HuH-7.5 (cell line): ENCODE measurements at places on chromosomes 7 and 10.
A peak's percentile ranks its signal among the peaks of the same experiment; 100 is the strongest.

DNA sequence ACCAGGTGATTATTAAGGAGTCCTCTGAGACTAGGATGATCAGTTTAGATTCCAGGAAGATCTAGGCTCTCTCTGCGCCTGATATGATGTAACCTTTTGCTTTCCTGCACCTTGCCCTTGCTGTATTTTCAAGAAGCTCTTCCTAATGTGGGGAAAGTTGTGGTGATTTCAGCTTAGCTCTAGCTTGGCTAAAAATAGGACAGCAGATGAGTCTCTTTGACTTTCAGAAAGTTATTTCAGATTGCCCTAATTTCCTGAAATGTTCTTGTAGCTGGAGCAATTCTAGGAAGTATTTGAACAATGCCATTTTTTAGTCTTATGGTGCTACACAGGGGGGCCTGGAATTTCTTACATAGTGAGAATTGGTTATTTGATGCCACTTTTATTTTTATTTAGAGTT lies 3.8 kb downstream of the LCOR start:
- DNase-seq, result no peak

GRCh38 chr10:124568848-124569622 lies 107.4 kb downstream of the LHPP start:
- no peak for DNase-seq

GRCh38 chr7:115068220-115068619 lies 146.3 kb downstream of the MDFIC start:
- DNase-seq, result no peak

- DNase-seq, result no peak
Measured at GRCh38 chr10:3236644-3237404, 64.2 kb upstream of the PITRM1 start.

- peak; percentile 63 for DNase-seq
Measured at GRCh38 chr10:112969542-112969941, 19.5 kb downstream of the TCF7L2 start.

- no peak for DNase-seq
Measured at GRCh38 chr7:122182081-122182480, 38.0 kb upstream of the AASS start.

DNA sequence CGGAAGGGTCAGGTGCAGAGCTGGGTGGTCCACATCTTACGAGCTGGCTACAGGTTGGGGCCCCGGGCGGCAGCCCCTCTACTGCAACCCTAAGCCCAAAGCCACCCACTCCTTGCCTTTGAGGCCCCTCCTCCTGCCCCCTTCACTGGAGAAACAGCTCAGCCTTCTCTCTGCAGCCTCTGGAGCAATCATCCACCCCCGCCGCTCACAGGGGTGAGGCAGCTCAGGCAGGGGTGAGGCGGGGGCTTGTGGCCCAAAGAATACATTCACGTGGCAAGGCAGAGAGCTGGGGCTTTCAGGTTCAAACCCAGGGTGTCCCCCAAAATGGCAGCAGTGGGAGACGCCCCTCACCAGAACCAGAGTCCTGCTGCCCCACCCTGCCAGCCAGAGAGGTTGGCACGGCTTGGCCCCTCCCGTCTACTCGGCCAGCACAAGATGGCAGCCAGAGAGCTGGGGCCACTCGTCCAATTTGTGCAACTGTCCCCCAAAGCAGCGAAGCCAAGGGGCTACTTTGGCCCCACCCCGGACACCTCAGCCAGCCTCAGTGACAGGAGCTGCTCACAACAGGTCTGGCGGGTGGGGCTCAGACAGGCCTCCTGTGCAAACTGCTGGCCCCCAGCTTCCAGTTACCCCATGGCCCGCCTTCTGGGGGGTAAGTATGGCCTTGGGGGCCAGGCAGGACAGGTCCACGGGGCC lies 7.2 kb downstream of the GNB2 start:
- DNase-seq, result no peak

- no peak for DNase-seq
Measured at GRCh38 chr7:153381275-153382040, 621.9 kb downstream of the ACTR3B start.

GRCh38 chr7:104341546-104341945 lies 13.1 kb downstream of the LHFPL3 start:
- DNase-seq, result peak; percentile 27

DNA sequence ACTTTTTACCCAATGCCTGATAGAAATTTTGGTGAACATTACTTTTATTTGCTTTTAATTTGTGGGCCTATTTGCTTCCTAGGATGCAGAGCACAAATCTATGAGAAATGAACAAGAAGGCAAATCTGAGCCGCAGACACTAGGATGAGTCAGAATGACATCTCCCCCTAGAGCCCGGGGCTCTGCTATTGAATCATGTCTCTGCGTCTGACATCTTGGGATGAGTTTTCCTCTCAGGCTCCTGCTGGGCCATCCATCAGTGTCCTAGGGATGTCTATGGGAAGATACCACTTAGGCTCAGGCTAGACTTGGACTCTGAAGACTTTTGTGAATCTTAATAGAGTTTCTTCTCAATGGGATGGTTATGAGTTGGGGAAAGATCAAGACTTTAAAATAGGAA lies 157.3 kb upstream of the MTPN start:
- no peak for DNase-seq

GRCh38 chr10:80771285-80771684 lies 233.6 kb downstream of the SH2D4B start:
- DNase-seq, result no peak
